Renal pelvis (tissue), 12 donors: ENCODE measurements at places on chromosomes 2 and 18. TPM values are rescaled to one million over a fixed set of nuclear protein-coding genes. Genes with fewer than 3 reads are reported as not detected.

Gene DPP10
- polyA plus RNA-seq, result 12.1 TPM

DNA sequence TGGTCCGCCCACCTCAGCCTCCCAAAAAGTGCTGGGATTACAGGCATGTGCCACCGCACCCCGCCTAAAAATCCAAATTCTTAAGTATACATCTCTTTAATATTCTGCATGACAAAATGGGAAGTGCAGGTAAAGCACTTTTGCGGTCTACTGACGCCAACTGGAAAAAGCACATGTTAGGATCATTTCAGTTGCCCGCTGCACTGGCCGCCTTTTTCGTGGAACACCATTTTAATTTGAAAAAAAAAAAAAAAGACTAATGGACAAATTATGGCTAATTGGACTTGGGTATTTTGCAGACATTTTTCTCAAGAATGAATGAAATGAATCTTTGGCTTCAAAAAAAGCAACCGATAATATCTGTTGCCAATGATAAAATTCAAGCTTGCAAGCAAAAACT lies 129.3 kb upstream of the GPC1 start:
- DNase-seq, result no peak

Gene FMNL2
- polyA plus RNA-seq, result 86.0 TPM

DNA sequence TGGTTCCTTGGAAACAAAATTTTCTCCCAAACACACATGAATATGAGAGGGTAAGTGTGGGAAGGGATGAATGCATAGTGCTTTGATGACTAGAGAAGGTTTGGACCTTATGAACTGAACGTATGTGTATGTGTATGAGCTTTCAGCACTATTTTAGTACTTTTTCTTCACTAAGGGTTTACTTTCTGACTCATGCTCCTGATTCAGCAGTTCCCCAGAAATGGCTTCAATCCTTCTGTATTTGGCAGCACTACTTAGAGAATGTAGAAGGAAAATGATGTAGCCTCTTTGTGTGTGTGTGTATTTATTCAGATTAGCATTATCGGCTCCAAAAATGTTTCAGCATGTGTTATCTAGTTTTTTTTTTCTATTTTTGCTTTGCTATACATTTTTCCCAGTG lies 22.2 kb downstream of the KCNJ3 start:
- DNase-seq, result no peak

- peak; percentile 85 for DNase-seq
Observed at GRCh38 chr2:237421542-237422116, 7.7 kb upstream of the COL6A3 start.

DNA sequence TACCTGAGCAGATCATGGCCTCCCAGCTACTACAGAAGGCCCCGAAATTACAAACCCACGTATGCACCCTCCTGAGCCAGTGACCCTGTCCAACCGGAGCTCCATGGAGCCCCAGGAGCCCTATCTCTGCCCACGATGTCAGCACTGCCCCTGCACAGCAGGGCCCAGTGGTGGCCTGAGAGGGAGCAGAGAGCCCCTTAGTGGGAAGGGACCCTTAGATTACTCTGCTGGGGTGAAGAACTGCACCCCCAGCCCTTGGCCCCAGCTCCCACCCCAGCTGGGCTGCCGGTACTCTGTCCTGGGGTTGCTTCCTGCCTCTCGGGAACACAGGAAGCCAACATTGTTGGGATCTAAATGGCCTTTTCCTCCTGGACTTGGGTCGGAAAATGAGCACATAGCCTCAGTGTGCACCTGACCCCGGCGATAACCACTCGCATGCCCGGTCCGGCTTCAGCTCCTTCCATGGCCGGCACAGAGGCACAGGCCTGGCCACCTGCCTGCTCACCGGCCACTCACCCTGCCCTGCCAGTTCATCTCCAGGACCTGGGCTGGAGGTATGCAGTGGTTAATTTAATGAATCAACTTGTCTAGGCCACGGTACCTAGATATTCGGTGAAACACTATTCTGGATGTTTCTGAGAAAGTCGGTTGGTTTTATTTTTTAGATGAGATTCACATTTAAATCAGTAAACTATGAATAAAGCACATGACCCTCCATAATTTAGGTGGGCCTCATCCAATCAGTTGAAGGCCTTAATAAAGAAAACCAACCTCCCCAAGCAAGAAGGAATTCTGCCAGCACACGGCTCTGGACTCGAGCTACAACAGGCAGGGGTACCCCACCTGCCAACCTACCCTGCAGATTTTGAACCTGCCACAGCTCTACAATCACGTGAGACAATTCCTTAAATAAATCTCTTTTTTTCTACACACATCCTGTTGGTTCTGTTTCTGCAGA lies 19.2 kb downstream of the TNS1 start:
- no peak for DNase-seq

GRCh38 chr2:154402213-154402612 lies 296.3 kb upstream of the KCNJ3 start:
- DNase-seq, result peak; percentile 19
